Mononuclear cell (primary cell): ENCODE measurements at places on chromosomes 6 and 20. TPM values are rescaled to one million over a fixed set of nuclear protein-coding genes. Genes with fewer than 3 reads are reported as not detected.

Gene KHDC1L
- not detected for total RNA-seq

Gene ALDH8A1
- 1.5 TPM for total RNA-seq

Gene DOK5
- not detected for total RNA-seq

Gene SLC4A11
- 0.21 TPM for total RNA-seq

Gene HCRTR2
- not detected for total RNA-seq

Gene RAET1G
- total RNA-seq = not detected

Gene TSBP1
- not detected for total RNA-seq

Gene ELOVL2
- not detected for total RNA-seq

Gene HIVEP1
- total RNA-seq = 127 TPM

Gene HS3ST5
- not detected for total RNA-seq

Gene CLPSL1
- not detected for total RNA-seq
